ENCODE measurements at places on chromosomes 16 and 17.

DNA sequence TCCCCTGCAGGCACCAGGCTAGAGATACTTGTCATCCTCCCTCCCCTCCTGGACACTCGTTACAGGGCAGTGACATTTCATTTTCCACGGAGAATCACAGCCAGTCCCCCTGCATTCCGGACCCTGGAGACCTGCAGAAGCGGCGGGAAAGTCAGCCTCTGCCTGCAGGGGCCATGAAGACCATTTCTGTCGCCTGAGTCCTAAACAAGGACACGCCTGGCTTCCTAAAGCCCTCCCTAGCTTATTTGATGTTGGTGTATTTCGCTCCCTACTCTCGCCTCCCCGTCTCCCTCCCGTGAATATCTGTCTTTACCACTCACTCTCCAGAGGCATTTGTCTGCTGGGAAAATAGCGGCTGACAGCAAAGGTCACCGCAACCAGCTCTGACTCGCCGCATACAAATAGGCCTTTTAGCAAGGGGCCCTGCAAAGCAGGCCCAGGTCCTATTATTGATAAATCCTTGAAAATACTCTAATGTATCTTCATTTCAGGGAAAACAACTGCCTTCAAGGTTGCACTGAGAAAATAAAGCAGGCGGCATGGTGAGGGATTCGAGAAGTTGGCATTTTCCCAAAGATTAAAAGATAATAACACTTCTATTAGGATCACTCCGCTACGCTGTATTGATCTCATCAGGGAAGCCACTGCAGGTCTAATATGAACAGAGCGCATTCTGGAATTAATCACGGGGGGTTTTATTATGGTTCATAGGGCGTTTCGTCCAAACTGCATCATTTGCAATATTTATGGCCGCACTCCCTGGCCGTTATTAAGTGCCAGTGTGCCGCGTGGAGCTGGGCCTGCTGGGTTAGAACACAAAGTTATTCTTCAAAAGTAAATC lies 447.1 kb upstream of the CDH5 start:
- no peak for DNase-seq

- no peak for DNase-seq
These were observed 1.2 kb downstream of the CNTNAP1 start for GRCh38 chr17:42683407-42684034.

GRCh38 chr17:37130984-37131446 lies 182.3 kb downstream of the AATF start:
- DNase-seq, result no peak

DNA sequence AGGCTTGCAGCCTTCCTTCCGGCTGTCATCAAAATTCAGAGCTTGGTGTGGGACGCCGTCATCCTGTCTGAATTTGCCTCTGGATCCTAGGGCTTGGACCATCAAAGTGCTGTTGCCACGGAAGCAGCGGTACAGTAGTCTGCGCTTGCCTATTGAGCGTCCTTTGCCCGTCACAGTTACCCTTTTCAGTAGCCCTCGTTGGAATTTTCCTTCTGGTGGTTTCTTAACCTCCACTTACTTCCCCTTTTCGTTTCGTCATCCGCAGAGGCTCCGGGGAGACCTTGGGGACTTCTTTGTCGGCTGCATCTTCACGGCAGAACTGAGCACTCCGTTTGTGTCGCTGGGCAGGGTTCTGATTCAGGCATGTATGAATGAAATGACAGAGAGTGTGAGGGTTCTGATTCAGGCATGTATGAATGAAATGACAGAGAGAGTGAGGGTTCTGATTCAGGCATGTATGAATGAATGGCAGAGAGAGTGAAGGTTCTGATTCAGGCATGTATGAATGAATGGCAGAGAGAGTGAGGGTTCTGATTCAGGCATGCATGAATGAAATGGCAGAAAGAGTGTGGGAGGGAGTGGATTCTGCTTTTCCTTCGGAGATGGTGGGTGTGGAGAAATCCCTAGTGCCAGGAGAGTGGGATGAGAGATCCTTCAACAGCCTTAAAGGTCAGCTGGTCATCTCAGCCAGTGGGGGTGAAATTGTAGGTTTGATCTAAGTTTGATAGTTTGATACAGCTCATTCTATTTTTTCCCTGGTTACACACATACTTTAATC lies 8.0 kb downstream of the TLCD3A start:
- DNase-seq, result no peak

GRCh38 chr16:85983606-85984230 lies 84.8 kb downstream of the IRF8 start:
- no peak for DNase-seq

DNA sequence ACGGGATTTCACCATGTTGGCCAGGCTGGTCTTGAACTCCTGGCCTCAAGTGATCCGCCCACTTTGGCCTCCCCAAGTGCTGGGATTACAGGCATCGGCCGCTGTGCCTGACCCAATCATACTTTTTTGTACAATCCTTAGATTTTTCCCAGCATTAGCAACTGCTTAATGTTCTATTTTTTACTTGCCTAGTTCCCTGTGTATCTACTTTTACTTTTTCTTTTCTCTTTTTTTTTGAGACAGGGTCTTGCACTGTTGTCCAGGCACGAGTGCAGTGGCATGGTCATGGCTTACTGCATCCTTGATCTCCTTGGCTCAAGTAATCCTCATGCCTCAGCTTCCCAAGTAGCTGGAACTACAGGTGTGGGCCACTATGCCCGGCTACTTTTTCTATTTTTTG lies 9.5 kb downstream of the GRB2 start:
- DNase-seq, result no peak

DNA sequence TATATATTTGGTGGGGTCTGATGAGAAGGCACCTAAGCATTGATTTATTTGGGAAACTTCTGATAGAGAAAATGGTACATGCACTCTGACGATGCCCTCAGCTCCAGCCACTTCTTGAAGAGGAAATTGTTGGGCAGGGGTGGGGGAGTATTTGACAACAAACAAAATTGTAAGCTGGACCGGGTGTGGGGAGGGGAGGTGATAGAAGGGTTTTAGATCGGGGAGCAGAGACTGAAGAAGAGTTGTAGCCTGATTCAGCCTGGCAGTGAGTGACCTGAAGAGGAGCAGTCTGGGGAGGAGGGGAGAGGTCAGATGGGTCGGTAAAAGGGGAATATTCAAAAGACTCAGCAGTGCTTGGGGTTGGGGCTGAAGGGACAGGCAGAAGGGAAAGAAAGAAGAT lies 2284.7 kb downstream of the TP53TG3F start:
- DNase-seq, result no peak

DNA sequence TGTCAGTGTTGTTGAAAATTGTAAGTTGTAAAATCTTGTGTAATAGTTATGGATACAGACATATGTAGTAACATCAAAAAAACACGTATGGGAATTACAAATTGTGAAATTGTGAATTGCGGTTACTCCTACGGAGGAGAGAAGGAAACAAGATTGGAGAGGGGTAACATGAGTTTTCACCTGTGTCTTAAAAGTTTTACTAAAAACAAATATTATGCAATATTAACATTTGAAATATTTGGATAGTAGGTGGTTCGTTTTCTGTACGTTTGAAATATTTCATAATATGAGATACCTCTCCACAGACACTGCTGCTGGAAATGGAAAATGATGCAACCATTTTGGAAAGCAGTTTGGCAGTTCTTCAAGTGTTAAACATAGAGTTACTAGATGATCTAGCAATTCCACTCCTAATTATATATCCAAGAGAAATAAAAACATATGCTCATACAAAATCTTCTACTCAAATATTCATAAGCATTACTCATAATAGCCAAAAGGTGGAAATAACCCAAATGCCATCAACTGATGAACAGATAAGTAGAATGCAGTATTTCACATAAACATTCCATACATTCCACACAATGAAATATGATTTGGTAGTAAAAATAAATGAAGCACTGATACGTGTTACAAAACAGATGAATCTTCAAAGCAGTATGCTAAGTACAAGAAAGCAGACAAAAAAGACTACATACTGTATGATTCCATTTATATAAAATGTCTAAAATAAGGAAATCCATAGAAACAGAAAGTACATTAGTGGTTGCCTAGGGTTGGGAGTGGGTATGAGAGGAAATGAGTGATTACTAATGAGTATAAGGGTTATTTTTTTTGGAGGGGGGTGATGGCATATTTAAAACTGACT lies 40.7 kb upstream of the ABCA10 start:
- no peak for DNase-seq

GRCh38 chr17:65554553-65555223 lies 6.8 kb downstream of the AXIN2 start:
- DNase-seq, result no peak

- no peak for DNase-seq
These were observed 16.3 kb downstream of the CYB561 start for GRCh38 chr17:63429766-63430165.
